ENCODE measurements at places on chromosomes 13 and 19. TPM values are rescaled to one million over a fixed set of nuclear protein-coding genes. Genes with fewer than 3 reads are reported as not detected.

Gene MEIS3
- total RNA-seq: 52.2 TPM

Gene TEX101
- not detected for total RNA-seq

Gene FPR1
- total RNA-seq: 2.5 TPM

Gene C19orf85
- not detected for total RNA-seq

Gene ZNF814
- total RNA-seq: 11.1 TPM

Gene PROSER1
- 12.9 TPM for total RNA-seq

Gene KDELR1
- total RNA-seq: 127 TPM

Gene ZNF610
- 1.1 TPM for total RNA-seq

Gene CLN5
- total RNA-seq: 21.3 TPM

Gene FARP1
- total RNA-seq: 6.3 TPM

Gene CPAMD8
- not detected for total RNA-seq

Gene IL27RA
- 15.0 TPM for total RNA-seq

Gene PPAN
- total RNA-seq: 26.1 TPM

Gene ZNF569
- total RNA-seq: 5.7 TPM

Gene CYP2F1
- not detected for total RNA-seq

Gene ZNF837
- total RNA-seq: 1.9 TPM

Gene DLEU7
- not detected for total RNA-seq

Gene WTIP
- 9.9 TPM for total RNA-seq

Gene CCDC70
- total RNA-seq: not detected

Gene PLK5
- not detected for total RNA-seq

Gene GRIN2D
- total RNA-seq: not detected

Gene C19orf12
- 31.7 TPM for total RNA-seq

Gene ATP1A3
- total RNA-seq: 2.1 TPM

Gene CBLC
- total RNA-seq: not detected

Gene POU4F1
- total RNA-seq: not detected

Gene ZNF471
- 1.4 TPM for total RNA-seq

Gene ANKLE1
- total RNA-seq: 0.06 TPM

Gene GJA3
- total RNA-seq: 0.25 TPM

Gene PSPC1
- total RNA-seq: 27.6 TPM

Gene PLIN4
- total RNA-seq: 1.4 TPM

Gene KLK2
- total RNA-seq: not detected

Gene SPRED3
- 1.4 TPM for total RNA-seq

Gene RFPL4AL1
- not detected for total RNA-seq

Gene CD70
- not detected for total RNA-seq

Gene OR1M1
- not detected for total RNA-seq

Gene C19orf38
- not detected for total RNA-seq

Gene ARHGEF7
- 8.5 TPM for total RNA-seq

Gene C5AR1
- not detected for total RNA-seq

Gene KIR2DL3
- not detected for total RNA-seq

Gene ARHGEF18
- total RNA-seq: 24.7 TPM

Gene HSD17B14
- not detected for total RNA-seq

Gene CBY2
- not detected for total RNA-seq

Gene SHC2
- total RNA-seq: 1.4 TPM

Gene SULT2A1
- total RNA-seq: not detected

Gene ZSWIM4
- 5.7 TPM for total RNA-seq

Gene AZU1
- not detected for total RNA-seq

Gene SLAIN1
- 1.4 TPM for total RNA-seq

Gene S1PR5
- 1.7 TPM for total RNA-seq

Gene LILRA1
- total RNA-seq: not detected

Gene WDR87
- not detected for total RNA-seq

Gene KIR2DL4
- not detected for total RNA-seq

Gene CD37
- not detected for total RNA-seq
